Activated naive CD4-positive, alpha-beta T cell treated with Interleukin-2 at 50 U/mL for 16 hours (primary cell): ENCODE measurements at places on chromosomes 7 and 10.

DNA sequence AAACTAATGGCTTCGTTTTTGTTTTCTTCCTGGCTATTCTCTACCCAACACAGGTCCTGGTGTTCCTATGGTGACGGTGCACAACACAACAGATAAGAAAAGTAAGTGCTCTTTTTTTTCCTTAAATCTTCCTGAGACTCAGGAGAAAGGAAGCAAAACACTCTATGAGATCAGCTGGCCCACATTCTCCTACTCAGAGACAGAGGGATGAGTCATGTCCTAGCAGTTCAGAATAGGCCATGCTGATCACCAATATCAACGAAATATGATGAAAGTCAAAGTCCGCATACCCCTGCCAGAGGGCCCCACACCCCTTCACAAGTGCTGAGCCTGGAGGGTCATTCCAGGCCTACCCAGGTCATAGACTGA lies 149.2 kb downstream of the PAXIP1 start:
- no peak for DNase-seq

GRCh38 chr10:11865561-11865960 lies 42.4 kb downstream of the PROSER2 start:
- no peak for DNase-seq

DNA sequence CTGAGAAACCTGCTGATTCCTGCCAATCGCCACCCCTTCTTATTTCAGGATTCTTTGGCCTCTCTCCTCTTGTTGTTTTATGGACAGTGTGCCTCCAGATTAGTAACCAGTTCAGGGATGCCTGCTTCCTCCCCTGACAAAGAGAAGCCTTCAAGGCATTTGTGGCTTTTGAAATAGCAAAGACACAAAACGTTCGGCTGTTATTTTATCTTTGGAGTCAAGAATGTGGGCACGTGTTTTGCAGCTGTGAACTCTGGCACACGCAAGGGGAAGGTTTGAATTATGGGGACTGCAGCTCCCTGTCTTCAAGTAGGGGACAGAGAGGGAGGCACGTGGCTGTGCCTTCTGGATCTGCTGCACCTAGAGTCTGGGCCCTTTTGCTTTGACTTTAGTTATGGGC lies 157.9 kb upstream of the GRB10 start:
- DNase-seq: no peak

GRCh38 chr7:138254444-138254843 lies 178.2 kb downstream of the AKR1D1 start:
- no peak for DNase-seq

GRCh38 chr10:78754269-78755062 lies 314.3 kb upstream of the ZMIZ1 start:
- DNase-seq: no peak

- no peak for DNase-seq
These were observed 513.5 kb downstream of the PTPRN2 start for GRCh38 chr7:158073845-158074840.

DNA sequence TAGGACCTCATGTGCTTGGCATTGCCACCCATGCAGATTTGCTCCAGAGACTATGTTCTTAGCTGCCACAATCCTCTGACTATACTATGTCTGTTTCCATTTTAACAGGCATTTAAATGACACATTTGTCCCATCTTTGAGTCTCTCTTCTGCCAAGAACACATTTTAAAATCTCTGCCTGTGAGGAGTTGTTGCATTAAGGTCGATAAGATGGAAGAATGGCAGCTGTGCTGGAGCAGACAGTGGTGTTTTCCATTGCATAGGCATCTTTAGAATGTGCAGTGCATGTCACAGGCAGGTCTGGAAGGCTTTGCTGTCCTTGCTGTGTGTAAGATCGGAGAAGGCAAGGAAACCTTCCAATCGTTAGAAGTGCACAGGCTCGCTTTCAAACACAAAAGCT lies 70.9 kb upstream of the CELF2 start:
- no peak for DNase-seq

GRCh38 chr7:8434290-8435002 lies 1.0 kb downstream of the NXPH1 start:
- no peak for DNase-seq

GRCh38 chr7:145520284-145520683 lies 596.3 kb upstream of the CNTNAP2 start:
- no peak for DNase-seq

DNA sequence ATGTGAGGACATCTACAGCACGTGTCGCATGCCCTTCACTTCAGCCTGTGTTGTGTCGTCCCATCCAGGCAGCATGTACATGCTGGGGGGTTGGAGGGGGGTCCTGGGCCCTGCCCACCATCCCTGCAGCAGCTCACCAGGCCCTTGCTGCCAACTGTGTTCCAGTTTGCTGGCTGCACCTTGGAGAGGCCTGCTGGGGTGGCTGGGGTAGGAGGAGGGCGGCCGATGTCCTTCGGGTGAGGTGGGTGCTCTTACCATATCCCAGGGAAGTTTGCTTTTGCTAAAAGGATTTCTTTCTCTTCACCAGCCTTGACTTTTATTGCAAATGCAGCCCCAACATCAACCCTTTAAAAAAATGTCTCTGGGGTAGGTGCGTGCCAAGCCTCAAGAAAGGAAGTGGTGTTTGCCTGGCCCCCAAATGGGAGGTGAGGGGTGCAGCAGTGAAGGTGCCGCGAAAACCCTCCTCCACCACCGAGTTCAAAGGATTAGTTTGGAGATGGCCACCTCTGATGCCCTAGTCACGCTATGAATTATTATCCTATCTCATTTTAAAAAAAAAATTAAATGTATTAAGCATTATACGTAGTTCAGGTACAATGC lies 165.8 kb upstream of the KLF6 start:
- peak; percentile 42 for DNase-seq

- DNase-seq: no peak
These were observed 344.1 kb upstream of the PRKCQ start for GRCh38 chr10:6924166-6924565.

- no peak for DNase-seq
These were observed 193.2 kb upstream of the AKR1E2 start for GRCh38 chr10:4632757-4633156.

GRCh38 chr10:29345144-29345909 lies 56.5 kb downstream of the LYZL1 start:
- DNase-seq: no peak

GRCh38 chr10:79166741-79167140 lies 98.0 kb downstream of the ZMIZ1 start:
- no peak for DNase-seq

- DNase-seq: no peak
These were observed 110.5 kb downstream of the HECTD2 start for GRCh38 chr10:91520661-91521060.

GRCh38 chr7:31373337-31374289 lies 33.1 kb upstream of the NEUROD6 start:
- DNase-seq: no peak

- DNase-seq: no peak
These were observed 120.6 kb downstream of the SLIT1 start for GRCh38 chr10:97065128-97065527.

DNA sequence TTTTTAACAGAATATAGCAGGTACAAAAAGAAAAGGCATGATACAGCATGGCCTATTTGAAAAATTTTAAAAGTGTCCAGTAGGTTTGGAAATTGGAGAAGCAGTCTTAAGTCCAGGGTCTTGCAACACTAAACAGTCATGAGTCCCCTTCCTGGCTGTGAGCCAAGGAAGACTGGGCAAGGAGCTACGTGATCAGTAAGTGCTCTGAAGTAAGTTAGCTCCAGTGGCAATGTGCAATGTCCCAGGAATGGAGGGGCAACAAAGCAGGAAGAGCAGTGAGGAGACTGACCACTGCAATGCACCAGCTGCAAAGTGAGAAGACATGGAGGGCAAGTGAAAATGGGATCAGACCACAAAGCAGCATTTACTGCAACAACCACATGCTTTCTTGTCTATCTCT lies 72.9 kb upstream of the GRID1 start:
- no peak for DNase-seq

- no peak for DNase-seq
These were observed 1.7 kb upstream of the CALML3 start for GRCh38 chr10:5522913-5523560.
